ENCODE measurements at places on chromosomes 3 and 15.
A peak's percentile ranks its signal among the peaks of the same experiment; 100 is the strongest.

- no peak for DNase-seq
Observed at GRCh38 chr3:109363634-109364033, 26.3 kb upstream of the DPPA4 start.

DNA sequence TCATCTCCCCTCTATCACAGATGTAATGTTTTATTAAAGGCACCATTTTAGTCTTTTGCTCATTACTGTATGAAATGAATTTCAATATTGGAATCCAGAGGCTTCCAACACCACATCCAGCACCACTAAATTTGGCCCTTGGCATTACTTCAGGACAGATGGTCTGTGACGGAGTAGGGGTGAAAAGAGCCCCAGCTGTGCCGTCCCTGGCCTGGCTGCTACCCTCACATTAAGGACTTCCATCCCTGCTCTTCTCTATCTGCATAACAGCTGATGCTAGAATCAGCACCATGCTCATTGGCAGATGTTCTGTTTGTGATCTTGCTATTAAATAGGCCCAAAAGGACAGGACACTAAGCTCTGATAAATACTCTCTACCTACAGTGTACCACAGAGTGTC, 152.9 kb downstream of the IL1RAP start:
- DNase-seq, result no peak

- DNase-seq, result no peak
Observed at GRCh38 chr15:55856506-55857164, 113.7 kb upstream of the PRTG start.

DNA sequence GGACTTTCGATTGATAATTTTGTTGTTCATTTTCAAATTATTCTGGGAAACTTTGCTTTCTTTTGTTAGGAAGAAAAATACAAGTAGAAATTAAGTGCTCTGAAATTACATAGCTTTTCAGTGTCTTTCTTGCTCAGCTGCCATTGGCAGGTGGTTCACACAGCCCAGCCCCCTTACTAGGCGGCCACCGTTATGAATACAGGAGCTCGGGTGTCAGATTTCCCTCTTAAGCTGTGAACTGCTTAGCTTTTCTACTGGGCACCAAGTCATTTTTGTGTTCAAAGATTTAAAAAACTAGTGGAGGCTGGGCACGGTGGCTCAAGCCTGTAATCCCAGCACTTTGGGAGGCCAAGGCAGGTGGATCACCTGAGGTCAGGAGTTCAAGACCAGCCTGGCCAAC, 55.2 kb downstream of the HMG20A start:
- DNase-seq, result no peak

GRCh38 chr3:39724233-39724846, 85.1 kb upstream of the MYRIP start:
- peak; percentile 2 for DNase-seq

DNA sequence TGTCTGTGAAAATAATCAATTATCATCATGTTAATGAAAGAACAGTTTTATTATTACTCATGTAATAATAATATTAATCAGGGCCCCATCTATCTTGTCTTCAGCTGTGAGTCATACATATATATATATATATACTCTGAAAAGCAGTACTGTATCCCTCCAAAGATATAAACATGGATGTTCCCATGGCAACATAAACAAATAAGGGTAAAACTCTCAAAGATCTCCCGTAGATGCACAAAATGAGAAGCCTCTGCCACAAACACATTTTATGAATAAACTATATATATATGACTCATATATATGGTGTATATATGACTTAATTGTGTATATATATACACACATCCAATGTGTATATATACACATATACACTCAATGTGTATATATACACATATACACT, 163.8 kb upstream of the ARHGEF26 start:
- DNase-seq, result no peak

DNA sequence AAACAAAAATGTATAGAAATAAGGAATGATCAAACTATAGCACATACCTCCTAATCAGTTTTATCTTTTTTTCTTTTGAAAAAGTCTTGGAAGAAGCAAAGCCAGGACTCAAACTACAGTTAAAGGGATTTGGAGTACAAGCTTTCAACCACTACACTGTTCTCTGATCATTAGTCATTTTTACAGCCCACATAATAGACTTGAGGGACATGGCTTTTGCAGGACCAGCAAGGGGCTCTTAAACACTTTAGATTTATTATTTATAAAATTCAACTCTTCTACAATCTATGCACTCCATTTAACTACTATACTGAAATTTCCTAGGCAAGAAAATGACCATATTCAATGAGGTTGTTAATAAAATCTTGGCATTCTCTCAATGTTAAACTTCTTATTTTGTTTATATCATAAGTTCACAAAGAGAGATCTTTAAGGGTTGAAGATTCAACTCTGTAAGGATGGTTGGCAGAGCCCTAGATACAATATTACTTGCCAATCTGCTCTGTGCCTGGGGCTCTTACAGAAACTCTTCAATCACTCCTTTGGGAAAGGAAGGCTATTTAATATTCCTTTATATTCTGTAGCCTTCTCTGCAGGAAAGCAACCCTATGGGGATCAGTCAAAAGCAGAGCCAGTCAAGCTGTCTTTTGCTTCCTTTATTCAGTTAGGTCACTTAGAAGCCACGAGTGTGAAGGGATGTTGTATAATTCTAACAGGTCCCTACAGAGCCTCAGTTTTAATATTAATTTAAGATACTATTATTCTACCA, 557.7 kb upstream of the SGO1 start:
- DNase-seq, result peak; percentile 1

- DNase-seq, result no peak
Observed at GRCh38 chr3:192062186-192062585, 601.2 kb downstream of the PYDC2 start.

- no peak for DNase-seq
Observed at GRCh38 chr3:146159037-146159436, 1.9 kb downstream of the PLOD2 start.

GRCh38 chr3:140285380-140285779, 350.4 kb downstream of the CLSTN2 start:
- DNase-seq, result no peak

DNA sequence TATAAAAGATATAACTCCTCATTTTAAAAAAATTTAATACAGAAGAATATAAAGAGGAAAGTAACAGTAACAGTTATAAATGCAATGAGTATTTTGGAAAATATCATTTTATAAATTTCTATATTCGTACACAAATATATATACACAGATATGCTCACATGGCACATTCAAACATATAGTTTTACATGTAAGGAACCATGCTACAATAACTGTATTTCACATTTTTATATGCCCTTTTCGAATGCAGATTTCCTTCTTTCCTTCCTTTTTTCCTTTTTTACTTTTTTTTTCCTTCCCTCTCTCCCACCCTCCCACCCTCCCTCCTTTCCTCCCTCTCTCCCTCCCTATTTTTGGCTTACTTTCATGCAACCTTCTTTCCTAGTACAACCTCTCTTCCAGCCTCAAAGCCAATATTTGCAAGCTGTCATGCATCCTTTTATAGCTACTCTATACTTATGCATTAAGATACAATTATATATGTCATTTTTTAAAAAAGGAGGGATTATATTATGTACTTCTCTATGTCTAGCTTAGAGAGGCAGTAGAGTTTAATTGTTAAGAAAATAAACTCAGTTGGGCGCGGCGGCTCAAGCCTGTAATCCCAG, 830.5 kb downstream of the IGSF11 start:
- no peak for DNase-seq

DNA sequence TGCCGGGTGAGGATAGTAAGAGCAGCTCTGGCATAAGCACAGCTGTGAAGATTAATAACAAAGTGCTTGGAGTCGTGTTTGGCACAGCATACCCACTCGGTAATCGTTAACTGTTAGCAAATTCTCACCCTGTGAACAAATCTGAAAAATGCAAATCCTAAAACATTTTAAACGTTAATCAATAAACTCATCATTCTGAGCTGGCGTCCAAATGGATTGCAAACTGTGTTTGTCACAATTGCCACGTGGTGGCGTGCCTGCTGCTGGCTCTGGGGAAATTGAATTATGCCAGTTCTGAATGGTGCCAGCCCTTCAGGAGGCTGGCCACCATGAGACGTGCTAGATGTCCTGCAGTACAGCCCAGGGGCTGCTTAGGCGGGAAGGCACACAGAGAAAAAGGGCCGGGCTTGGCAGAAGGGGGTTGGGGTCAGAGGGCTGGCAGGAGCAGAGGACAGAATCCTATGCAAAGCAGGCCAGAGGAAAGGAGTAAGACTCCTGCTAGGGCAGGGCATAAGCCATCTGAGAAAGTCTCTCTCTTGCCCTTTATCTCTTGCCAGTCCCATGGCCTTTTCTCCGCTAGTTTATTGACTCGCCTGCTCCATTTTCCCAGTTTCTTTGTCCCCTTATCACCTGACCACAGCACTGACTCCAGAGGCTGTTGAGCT, 22.1 kb upstream of the POLG start:
- no peak for DNase-seq

- DNase-seq, result no peak
Observed at GRCh38 chr15:50083424-50084025, 35.5 kb downstream of the ATP8B4 start.

- no peak for DNase-seq
Observed at GRCh38 chr3:19213603-19214220, 65.4 kb downstream of the KCNH8 start.

GRCh38 chr15:36415643-36416042, 163.8 kb upstream of the CDIN1 start:
- DNase-seq, result no peak

DNA sequence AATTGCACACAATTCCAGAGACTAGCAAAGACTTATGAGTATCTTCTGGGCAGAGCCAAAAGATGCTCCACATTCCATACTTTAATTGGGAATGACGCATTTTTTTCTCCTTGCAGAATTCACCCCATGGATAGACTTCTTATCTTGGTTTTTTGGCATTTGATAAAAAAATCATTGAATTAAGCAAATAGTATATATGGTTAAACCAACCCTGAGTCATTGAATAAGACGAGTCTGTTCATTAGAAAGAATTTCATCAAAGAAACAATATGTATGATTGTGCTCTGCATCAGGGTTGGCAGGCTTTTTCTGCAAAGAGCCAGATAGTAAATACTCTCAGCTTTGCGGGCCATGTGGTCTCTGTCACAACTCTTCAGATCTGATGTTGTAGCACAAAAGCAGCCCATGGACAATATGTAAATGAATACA, 9.2 kb upstream of the PDZRN3 start:
- no peak for DNase-seq

DNA sequence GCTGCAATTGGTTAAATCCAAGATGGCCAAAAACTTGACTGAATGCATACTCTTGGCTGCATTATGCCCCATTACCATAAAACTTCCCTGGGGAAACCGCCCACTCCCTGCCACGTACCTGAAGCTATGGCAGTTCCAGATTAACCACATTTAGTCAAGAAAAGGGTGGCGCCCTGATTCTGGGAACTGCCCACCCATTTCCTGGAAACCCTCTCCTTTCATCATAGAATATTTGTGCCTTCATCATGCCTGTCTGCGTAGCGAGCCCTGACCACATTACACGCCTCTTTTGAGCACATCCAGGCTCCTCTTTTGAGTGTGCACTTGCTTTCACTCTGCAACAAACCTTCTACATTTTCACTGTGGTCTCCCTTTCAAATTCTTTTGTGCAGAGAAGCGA, 5.2 kb downstream of the LINS1 start:
- DNase-seq, result no peak

- no peak for DNase-seq
Observed at GRCh38 chr15:91192285-91192684, 92.2 kb downstream of the SV2B start.

- DNase-seq, result no peak
Observed at GRCh38 chr3:125087768-125088391, 32.1 kb upstream of the HEG1 start.

DNA sequence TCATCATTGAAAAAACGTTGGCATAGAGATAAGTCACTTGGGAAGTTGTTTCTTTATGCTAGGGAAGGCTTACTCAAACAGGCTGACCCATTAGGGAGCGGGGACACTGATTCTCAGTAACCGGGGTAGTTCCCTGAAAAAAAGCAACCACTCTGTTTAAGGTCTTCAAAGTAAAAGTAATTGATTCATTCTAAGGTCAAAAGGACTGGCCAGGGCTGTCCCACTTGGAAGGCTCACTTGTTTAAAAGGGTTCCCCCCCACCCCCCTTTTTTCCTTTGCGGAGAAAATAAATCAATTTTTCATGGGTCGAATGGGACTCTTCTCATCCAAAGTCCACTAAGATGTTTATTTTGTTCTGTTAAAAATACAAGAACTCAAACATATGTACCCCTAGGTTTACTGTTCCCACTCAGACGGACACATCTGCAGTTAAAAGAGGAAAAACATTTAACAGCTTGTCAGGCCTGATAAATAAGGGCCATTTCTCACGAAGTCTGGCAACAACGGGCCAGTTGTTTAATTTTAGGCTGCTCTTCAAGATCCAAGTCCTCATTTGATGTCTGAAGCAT, 53.0 kb downstream of the ARHGEF3 start:
- DNase-seq, result no peak

- no peak for DNase-seq
Observed at GRCh38 chr15:50943638-50944037, 35.2 kb downstream of the AP4E1 start.

DNA sequence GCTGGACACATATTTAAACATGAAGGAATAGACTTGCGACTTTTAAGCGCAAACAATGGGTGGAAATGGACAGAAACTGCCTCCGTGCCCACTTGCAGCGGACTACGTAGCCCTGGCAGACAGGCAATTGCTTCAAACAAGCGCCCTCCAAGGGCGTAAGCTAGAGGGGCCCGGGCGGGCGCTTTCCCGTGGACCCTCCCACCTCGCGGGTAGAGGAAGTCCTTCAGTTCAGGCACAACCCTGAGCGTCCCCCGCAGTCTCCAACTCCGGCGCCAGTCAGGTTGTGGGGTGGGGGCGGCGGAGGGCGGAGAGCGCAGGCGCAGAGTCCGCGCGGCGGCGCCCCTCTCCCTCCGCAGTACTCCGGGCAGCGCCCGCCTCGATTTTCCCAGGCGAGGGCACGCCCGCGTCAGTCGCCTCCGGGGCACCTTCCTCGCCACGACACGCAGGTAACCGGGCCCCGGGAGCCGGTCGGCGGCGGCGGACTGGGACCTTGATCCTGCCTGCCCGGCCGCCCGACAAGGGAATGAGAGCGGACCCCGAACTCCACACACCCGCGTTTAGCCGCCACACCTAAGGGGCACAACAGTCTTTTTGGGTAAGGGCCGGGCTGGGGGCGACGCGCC, at the start of gene SLC35G2:
Gene SLC35G2 (plus strand): TSS at position 358 of the 623 bp plus-strand sequence. CDS start 35,335 bp downstream, outside the sequence.
- DNase-seq, result peak; percentile 81

GRCh38 chr15:63369296-63369695, 12.3 kb downstream of the CA12 start:
- no peak for DNase-seq

- peak; percentile 56 for DNase-seq
Observed at GRCh38 chr3:161372321-161373260, 1.3 kb upstream of the SPTSSB start.

All from NCI-H1930 (cell line).